ENCODE measurements at places on chromosomes 5 and 9.

GRCh38 chr5:124480022-124480421 is 266.4 kb downstream of the ZNF608 start:
- no peak for DNase-seq

- no peak for DNase-seq
These were observed 110.1 kb upstream of the LPAR1 start for GRCh38 chr9:111148052-111149017.

DNA sequence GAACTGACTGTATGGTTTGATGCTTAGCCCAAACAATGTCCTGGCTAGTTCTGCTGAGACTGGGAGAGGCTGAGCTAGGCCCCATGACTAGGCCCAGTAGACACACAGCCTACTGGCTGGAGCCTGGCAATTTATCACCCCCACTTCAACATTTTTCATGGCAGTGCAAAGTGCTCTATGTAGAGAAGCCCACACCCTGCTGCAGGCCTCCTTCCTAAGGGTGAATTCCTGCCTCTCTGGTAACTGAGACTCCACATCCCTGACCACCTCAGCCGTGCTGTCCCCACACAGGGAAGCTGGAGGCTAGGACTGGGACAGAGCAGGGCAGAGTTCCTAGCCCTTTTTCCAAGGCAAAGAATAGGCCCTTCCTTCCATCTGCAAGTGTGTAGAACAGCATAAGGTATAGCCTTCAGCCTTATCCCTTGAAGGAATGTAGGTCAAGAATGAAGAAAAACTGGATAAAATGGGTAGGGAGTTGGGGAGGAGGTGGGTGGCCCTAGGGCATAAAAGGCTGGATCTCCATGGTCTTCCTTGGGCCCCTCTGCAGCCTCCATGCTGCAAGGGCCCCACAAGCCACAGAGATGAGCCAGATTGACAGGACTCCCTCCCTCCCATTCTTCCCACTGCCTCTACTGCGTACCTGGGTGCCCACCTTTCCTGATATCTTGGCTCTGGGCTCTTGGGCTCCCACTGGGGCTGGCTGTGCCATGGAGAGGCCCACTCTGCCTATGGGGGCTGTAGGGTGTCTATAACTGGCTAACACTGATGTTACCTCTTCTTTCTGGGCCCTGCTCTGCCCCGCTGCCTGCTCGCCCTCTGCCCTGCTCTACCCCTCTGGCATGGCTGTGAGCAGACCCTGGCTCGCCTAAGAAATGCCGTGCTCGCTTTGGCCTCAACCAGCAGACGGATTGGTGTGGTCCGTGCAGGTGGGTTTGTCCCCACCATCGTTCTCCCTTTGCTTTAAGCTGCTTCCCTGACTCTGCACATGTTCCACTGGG is 29.8 kb downstream of the TCF7 start:
- DNase-seq: no peak

GRCh38 chr9:70883056-70883455 is 238.4 kb downstream of the TRPM3 start:
- no peak for DNase-seq

DNA sequence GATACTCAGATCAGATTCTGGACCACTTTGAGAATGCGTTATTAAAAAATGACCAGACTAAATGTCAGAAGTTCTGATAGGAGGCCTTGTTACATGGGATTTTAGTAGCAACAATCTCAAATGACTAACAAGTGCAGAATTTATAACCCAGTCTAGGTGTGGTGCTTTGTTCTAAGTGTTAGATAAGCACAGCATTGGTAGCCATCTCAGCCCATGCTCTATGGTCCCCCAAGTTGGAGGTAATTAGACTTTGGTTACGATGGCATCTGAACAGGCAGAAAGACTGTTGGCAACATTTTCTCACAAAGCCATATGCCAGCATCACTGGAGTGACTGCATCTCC is 140.4 kb upstream of the RPS23 start:
- DNase-seq: no peak

- DNase-seq: peak; percentile 73
These were observed 8.4 kb upstream of the CERCAM start for GRCh38 chr9:128412120-128412790.

GRCh38 chr5:17398431-17398830 is 99.6 kb upstream of the TAF11L2 start:
- DNase-seq: no peak

GRCh38 chr5:35884191-35884769 is 27.6 kb downstream of the IL7R start:
- no peak for DNase-seq

- DNase-seq: no peak
These were observed 6.5 kb downstream of the DENND1A start for GRCh38 chr9:123923377-123923776.

GRCh38 chr9:4349816-4350418 is 50.0 kb upstream of the GLIS3 start:
- no peak for DNase-seq

GRCh38 chr9:89714321-89714720 is 109.5 kb downstream of the GADD45G start:
- DNase-seq: no peak

DNA sequence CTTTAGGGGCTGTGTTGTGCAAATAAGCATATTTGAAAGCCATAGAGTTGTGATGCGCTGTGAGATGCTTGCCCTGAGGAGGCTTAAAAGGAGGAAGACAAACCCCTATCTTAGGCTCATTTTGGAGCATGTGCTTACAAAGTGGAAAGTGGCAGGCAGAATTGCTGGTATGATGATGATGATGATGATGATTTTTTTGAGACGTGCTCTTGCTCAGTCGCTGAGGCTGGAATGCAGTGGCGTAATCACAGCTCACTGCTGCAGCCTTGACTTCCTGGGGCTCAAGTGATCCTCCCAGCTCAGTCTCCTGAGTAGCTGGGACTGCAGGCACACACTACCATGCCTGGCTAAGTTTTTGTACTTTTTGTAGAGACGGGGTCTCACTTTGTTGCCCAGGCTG is 1.7 kb downstream of the CNOT8 start:
- DNase-seq: no peak

GRCh38 chr9:136117291-136117915 is 1.3 kb downstream of the TMEM250 start:
- no peak for DNase-seq

DNA sequence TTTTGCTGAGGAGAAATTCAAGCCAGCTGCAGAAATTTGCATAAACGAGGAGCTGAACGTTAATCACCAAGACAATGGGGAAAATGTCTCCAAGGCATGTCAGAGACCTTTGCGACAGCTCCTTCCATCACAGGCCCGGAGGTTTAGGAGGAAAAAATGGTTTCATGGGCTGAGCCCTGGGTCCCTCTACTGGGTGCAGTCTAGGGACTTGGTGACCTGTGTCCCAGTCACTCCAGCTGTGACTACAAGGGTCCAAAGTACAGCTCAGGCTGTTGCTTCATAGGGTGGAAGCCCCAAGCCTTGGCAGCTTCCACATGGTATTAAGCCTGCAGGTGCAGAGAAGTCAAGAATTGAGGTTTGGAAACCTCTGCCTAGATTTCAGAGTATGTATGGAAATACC is 207.5 kb downstream of the DENND1A start:
- DNase-seq: no peak

- DNase-seq: no peak
These were observed 102.8 kb downstream of the SMIM15 start for GRCh38 chr5:61059499-61059898.

DNA sequence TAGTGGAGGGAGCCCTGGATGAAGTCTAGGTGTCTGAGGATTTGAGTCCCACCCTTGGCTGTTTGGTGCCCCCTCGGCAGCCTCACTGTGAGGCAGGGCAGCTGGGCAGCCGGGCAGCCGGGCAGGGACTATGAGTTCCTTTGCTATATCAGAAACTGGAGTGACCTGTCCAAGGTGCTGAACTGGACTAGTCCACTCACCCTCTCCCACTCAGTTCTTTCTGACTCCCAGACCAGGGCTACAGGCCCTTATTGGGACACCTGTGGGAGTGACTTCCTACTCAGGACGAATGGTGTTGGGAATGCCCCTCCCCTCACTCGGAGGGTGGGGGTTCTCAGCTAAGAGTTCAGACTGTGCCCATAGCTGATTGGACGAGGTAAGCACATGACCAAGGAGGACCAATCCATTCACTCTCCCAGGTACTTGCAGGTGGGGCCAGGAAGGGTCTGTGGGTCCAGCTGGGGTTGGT is 34.1 kb upstream of the RAPGEF1 start:
- DNase-seq: no peak

DNA sequence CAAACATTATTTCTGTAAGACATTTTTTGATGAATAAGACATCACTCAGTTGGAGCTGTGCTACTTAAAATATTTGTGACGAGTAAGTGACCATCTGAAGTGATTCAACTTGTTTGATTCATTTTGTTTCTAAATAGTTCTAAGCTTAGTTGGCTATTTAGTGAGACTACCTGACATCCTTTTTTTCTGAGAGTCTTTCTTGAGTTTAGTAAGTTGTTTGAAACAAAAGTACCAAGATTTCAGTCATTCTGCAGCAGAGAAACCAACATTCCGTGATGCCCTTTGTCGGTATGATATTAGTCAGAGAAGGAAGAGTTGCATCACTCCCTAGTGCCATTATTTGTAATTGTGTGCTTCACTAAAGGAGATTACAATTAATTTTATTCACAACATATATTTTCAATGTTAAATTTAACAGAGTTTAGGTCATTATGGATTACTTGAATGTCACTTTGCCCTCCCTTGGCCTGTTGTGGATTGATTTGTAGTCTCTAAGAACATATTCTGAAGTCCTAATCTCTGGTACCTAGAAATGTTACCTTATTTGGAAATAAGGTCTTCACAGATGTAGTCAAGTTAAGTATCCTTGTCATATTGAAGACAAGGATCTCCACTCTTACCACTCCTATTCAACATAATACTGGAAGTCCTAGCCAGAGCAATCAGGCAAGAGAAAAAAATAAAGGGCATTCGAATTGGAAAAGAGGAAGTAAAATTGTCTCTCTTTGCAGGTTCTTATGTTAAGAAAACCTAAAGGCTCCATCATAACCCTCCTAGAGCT is 212.2 kb downstream of the PCSK1 start:
- no peak for DNase-seq
